Activated CD8-positive, alpha-beta memory T cell treated with anti-CD3 and anti-CD28 coated beads, Interleukin-2, amount 10 ng/mL, durations not matched to agents 7 days and 5 days (primary cell): ENCODE measurements at places on chromosomes 5 and 9.

GRCh38 chr9:87531370-87532295 is 34.0 kb downstream of the DAPK1 start:
- DNase-seq, result no peak

GRCh38 chr5:58127255-58128220 is 332.3 kb downstream of the PLK2 start:
- no peak for DNase-seq

DNA sequence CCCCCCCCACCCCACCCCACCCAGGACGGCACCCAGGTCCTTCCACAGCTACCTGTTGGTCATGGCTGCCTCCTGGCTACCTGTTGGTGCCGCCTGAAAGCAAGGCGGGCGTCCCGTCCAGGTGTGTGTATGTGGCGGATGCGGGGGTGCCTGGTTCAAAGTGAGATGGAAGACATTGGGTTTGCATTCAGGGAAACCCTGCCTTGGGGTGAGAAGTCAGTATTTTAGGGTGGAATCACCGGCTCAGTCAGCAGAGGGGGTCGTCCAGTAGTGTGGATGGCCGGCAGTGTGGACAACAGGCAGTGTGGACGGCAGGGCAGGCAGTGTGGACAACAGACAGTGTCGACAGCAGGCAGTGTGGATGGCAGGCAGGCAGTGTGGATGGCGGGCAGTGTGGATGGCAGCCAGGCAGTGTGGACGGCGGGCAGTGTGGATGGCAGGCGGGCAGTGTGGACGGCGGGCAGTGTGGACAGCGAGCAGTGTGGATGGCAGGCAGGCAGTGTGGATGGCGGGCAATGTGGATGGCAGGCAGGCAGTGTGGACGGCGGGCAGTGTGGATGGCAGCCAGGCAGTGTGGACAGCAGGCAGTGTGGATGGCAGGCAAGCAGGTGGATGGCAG is 28.0 kb downstream of the NKD2 start:
- DNase-seq, result no peak

DNA sequence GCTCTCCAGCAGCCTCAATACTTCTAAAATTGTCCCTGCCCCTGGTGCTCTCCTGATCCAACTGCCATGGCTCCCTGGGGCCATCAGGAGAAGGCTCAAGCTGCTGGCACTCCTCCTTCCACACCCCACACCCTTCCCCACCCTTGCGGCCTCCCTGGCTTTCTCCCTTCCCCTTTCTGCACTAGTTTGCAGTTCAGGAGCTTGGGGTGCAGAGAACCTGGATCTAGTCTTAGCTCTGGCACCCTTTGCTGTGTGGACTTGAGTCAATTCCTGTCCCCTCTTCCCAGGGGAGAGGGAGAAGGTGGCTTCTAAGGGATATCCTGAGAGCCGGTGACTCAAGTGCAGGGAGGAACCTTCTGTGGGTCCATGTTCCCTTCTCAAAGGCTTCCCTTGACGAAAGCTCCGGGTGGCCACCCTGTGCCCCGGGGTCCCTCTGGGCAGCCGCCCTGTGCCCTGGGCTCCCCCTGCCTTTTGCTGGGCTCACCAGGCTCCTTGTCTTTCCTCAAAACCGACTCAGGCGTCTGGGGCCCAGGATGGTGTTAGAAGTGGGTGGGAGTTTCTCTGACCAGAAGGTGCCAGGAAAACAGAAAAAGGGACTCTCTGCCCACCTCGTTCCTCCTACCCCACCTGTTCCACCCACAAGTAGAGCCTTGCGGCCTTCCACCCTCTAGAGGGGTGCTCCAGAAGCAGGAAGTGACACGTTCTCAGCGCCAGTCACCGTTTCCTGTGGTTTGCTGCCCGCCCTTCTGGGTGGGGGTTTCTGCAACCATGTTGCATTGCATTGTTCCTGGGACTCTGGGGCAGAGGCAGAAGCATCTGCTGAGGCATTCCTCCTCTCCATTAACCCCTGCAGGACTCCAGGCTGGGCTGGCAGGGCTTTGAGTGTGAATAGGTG is 15.0 kb downstream of the GLIPR2 start:
- DNase-seq, result peak; percentile 96

DNA sequence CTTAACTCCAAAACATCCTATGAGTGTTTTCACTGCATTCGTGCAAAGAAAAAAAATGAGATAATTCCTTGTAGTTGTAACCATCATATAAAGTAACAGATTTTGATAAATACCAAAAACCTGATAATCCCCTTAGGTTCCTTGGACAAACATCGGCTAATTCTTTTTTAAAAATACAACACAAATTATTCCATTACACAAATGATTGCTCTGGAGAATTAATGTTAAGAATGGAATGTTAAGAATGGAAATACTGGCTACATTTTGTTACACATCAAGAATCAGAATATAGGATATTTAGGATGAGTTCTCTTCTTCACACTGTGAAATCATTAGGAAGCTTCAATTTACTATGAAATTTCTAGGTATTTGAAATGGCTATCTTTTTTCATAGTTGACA is 139.4 kb downstream of the LPAR1 start:
- DNase-seq, result no peak

DNA sequence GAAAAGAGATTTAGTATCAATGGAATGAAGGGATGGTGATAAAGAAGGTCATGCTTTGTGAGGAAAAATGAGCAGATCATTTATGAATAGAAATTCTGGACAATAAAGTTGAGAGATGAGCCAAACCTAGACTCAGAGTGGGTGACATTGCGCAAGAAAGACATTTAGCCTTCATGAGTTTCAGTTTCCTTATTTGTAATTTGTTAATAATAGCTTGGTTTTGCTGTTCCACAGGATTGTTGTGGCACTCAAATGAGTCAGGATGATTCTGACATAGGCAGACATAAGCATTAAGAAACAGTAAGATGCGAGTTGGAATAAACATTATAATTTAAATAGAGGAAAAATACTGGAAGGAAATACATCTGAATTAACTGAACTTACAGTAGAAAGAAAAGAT is 34.8 kb downstream of the ITGA2 start:
- DNase-seq, result no peak
